CD4-positive, CD25-positive, alpha-beta regulatory T cell (primary cell): ENCODE measurements at places on chromosomes 3 and 15. TPM values are rescaled to one million over a fixed set of nuclear protein-coding genes. Genes with fewer than 3 reads are reported as not detected.

The GMNC gene
- not detected for total RNA-seq

The ACTL6A gene
- 31.1 TPM for total RNA-seq

DNA sequence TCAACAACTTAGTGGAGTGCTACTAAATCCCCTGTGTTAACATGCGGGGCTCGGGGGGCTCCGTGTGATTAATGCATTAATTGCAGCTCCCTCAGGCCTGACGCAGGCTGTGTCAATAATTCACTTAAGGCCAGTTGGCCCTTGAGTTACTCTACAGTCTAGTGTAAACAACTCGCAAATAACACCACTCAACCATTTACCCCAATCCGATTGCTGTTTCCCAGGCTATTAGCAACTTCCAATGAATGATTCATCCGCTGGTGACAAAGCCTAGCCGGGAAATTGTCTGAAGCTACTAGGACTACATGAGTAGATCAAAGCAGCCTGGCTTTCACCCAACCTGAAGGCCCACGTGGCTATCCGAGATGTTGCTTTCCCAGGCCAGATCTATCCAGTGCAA lies 121.3 kb upstream of the SOX14 start:
- no peak for DNase-seq

- DNase-seq, result no peak
These were observed 336.4 kb upstream of the LRRFIP2 start for GRCh38 chr3:37510755-37511154.

DNA sequence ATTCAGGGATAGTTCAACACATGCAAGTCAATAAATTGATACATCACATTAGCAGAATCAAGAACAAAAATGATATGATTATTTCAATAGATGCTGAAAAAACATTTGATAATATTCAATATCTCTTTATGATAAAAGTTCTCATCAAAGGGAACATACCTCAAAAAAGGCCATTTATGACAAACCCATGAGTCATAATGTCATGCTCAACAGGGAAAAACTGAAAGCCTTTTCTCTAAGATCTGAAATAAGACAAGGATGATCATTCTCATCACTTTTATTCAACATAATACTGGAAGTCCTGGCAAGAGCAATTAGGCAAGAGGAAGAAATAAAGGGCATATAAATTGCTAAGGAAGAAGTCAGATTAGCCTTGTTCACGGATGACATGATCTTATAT lies 54.1 kb upstream of the TMEM158 start:
- no peak for DNase-seq

The PRR23C gene
- not detected for total RNA-seq
